MG63 (cell line): ENCODE measurements at places on chromosomes 4 and X.

DNA sequence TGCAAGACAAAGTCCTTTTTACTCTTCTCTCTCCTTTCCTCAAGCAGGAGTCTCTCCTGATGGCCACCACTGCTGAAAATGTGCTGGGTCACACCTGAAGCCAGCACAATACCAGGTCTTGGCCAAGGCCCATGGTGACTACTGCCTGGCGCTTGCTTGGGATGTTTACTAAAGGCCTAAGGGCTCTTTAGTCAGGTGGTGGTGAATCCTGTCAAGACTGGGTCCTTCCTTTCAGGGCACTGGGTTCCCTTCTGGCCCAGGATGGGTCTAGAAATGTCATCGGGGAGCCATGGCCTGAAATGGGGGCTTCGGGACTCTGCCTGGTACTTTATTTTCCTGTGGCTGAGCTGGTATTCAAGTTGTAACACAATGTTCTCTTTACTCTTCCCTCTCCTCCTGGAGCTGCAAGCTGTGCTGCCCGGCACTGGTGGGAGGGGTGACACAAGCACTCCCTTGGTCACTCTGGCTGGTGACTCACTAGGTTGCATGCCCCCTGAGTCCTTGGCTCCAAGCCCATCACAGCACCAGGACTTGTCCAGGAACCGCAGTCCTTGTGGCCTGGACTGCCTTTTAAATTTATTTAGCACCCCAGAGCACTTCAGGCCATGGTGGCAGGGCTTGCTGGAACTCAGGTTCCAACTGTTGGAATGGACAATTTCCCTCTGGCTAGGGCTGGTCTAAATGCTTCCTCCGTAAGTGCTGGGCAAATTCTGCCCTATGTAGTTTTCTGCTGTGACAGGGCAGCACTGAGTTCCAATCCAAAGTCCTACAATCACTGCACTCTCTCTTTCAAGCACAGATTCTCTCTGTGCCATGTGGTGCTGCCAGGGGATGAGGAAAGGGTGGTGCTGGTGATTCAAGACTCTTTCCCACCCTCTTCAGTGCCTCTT, 11.3 kb downstream of the ARL13A start:
- peak; percentile 61 for DNase-seq

- no peak for DNase-seq
Measured at GRCh38 chr4:21203416-21203815, 503.2 kb downstream of the PACRGL start.

- DNase-seq: peak; percentile 31
Measured at GRCh38 chr4:121950680-121951520, 960 bp downstream of the TRPC3 start.

- DNase-seq: no peak
Measured at GRCh38 chrX:81957900-81958545, 756.1 kb downstream of the SH3BGRL start.

- no peak for DNase-seq
Measured at GRCh38 chr4:20194123-20195013, 57.3 kb upstream of the SLIT2 start.

GRCh38 chrX:50697691-50698090, 116.3 kb downstream of the SHROOM4 start:
- no peak for DNase-seq
